ENCODE measurements at places on chromosomes 3 and 15. TPM values are rescaled to one million over a fixed set of nuclear protein-coding genes. Genes with fewer than 3 reads are reported as not detected.

DNA sequence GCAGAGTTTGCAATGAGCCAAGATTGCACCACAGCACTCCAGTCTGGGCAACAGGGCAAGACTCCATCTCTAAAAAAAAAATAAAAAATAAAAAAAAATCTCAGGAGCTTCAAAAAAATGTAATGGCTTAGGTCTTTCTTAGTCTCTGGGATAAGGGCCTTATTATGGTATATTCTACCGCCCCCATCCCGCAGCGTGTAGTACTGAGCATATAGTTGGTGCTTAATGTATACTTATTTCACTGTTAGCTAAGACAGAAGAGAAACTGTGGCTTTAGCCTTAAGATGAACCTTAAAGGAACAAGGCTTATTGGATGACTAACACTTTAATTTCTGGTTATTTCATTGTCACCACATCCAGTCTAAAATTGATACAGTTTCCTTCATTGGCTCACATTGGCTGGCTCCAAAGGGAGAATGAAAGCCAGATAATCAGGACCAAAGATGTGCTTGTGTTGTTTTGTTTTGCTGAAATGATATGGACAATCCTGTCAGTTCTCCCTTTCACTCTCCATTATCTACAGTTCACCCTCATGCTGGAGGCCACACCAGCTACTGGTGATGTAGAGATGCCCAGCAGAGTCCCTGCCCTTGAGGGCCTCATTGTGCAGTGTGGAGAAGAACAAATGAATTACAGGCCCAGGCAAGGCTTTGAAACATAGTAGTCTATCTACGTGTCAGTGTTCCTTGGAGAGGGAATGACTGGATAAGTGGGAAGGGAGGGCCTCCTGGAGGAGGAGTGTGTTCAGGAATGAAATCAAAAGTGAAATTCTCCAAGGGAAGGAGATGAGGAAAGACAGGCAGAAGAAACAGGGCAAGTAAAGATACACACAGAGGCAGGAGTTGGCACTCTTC, 17.4 kb upstream of the RAF1 start:
- no peak for DNase-seq
- peaks cover 5% of the 10 kb centered on the region for H3K4me1 ChIP-seq
- H3K36me3 ChIP-seq: no peaks in the 10 kb centered on the region
- H3K27me3 ChIP-seq: no peaks in the 10 kb centered on the region
- no peak overlapping the region for H3K4me3 ChIP-seq

DNA sequence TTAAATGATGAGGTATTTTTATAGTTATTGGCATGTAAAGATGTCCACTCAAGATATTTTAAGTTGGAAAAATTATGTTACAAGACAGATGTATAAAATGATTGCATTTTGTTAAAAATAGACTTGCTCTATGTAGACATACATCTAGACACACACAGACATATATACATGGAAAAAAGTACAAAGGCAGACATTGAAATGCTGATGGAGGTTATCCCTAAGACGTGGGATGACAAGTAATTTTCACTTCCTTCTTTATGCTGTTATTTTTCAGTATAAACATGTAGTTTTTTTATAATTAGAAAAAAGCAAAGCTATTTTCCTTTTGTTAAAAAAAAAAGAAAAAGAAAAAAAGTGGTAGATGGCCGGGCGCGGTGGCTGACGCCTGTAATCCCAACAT, 7.2 kb downstream of the HOMER2 start:
- no peak overlapping the region for H3K4me3 ChIP-seq
- H3K36me3 ChIP-seq: no peaks in the 10 kb centered on the region
- no peaks in the 10 kb centered on the region for H3K4me1 ChIP-seq
- no peak overlapping the region for H3K27ac ChIP-seq
- peaks cover 35% of the 10 kb centered on the region for H3K27me3 ChIP-seq

GRCh38 chr15:75697523-75697922, 15.1 kb downstream of the CSPG4 start:
- H3K36me3 ChIP-seq: no peaks in the 10 kb centered on the region
- H3K27ac ChIP-seq: no peak overlapping the region
- no peak overlapping the region for H3K4me3 ChIP-seq
- DNase-seq: no peak
- H3K4me1 ChIP-seq: peaks cover 27% of the 10 kb centered on the region

- H3K27ac ChIP-seq: no peak overlapping the region
- peaks cover 9% of the 10 kb centered on the region for H3K27me3 ChIP-seq
- DNase-seq: no peak
- H3K4me1 ChIP-seq: no peaks in the 10 kb centered on the region
- no peak overlapping the region for H3K4me3 ChIP-seq
- no peaks in the 10 kb centered on the region for H3K36me3 ChIP-seq
These were observed 1.4 kb upstream of the ACP3 start for GRCh38 chr3:132315851-132316250.

SLC38A3 gene
- total RNA-seq: not detected

PPP1R14D gene
- not detected for total RNA-seq
